ENCODE measurements at places on chromosomes 3 and 15.
A peak's percentile ranks its signal among the peaks of the same experiment; 100 is the strongest.

DNA sequence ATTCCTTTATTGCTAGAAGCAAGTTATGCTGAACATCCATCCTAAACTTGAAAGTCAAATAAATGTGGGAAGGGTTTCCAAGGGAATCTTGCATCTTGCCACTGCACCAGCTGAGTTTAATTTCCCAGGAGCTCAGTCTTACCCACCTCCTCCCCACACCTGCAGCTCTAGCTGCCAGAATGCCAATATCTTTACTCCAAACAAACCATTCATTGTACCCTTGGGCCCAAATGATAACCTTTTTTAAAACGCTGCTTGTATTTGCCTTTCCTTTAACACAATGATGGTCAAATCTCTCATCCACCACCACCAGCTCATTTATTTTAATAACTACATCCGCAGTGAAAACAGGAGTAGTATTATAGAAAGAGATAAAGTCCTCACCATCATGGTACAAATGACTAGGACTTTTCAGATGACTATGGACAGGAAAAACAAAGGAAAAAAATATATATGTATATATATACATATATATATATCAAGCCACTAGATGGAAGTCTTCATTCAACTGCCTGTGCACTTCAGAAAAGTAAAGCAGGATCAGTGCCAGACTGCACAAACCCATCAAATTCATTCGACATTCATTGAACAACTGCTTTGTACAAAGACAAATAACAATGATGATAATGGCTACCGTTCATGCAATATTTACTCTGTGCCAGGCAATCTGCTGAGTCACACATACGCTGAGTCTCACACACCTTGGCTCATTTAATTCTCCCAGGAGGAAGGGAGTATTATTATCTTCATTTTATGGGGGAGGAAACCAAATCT, 44.0 kb downstream of the BFSP2 start:
- DNase-seq, result peak; percentile 93

DNA sequence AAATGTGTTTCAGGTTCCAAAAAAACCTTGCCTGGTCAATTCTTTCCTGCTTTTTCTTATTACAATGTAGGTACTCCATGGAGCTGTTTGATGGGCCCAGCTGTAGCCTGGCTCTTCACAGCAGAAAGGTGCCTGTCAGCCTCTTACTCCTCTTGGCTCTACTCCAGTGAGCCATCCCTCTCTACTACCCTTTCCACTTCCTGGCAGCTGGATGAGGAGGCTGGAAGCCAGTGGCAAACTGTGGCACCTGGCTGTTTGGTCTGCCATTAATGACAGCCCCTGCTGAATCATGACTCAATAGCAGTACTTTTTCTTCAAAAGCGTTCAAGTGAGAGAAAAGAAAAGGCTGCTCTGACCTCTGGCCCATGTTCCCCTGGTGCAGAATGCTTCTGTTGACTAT, 618.1 kb downstream of the PYDC2 start:
- DNase-seq, result no peak

- no peak for DNase-seq
These were observed 360.7 kb upstream of the ICE2 start for GRCh38 chr15:60839510-60840211.

- no peak for DNase-seq
These were observed 155.3 kb downstream of the THRB start for GRCh38 chr3:24339266-24339825.

GRCh38 chr3:65035246-65035645, 347.4 kb upstream of the ADAMTS9 start:
- no peak for DNase-seq

- DNase-seq, result no peak
These were observed 179.8 kb downstream of the CLSTN2 start for GRCh38 chr3:140114789-140115080.

DNA sequence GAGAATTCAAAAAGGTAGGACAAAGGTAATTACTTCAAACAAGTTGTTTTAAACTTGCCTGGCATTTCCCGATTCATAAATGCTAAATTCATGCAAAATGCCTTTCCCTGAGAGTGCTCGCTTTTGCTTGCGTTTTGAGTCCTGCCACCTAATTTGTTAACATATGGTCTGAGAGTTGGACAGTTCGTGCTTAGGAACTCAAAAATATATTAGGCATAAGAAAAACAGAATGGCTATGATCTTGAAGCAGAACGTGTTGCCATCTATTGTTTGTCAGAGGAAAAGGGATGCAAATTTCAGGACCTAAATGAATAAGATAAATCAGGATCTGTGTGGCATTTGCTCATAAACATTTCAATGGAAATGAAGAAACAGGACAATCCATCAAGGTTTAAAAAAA, 195.8 kb downstream of the ZMAT3 start:
- no peak for DNase-seq

DNA sequence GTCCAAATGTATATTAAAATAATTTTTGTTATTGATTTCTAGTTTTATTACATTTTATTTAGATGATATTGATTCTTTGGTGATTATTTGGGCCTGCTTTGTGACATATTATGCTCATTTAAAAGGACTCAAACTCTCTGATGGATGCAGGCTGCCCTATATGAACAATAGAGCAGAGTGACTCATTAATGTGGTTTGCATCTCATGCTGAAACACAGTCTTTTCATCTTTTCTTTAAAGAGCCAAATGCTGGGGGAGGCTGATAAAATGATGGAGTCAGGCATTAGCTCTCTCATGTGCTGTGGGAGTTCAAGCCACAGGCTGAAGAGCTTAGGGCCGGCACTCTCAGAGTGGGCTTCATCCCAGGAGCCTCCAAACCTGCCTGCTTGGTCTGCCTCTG, 7.2 kb downstream of the PLA1A start:
- DNase-seq, result no peak

DNA sequence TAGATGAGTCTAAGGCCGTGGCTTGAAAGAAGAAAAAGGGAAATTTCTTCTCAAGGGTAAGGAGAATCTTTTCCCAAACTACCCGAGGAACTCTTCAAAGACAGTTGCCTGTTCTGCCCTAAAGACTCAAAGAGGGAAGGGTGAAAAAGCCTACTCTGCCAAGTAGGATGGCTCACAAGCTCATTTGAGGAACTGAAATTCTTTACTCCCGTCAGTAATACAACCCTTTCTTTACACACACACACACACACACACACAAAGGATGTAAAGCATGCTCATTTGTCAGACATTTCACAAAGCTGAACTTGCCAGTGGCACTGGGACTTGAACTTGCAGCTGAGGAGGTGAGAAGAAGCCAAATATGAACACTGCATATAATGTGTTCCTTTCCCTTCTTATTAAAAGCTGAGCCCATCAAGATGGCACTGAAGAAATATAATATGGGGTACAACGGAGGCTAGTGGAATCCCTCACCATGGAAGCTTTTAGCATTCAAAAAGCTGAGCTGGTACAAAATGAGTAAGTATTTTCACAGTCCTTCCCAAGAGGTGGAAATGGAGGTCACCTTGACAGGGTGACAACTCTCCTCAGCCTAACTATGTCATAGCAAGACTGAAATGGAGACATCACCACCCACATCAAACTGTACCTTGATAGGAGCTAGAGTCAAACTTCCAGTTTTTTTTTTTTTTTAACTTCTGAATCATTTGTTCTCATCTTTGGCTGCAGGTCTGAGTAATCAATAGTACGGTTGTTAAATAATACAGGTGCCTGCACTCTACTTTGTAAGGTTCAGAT, 57.6 kb downstream of the TAFA4 start:
- DNase-seq, result no peak

- peak; percentile 76 for DNase-seq
These were observed 98.9 kb upstream of the TLE3 start for GRCh38 chr15:70196372-70197316.

- DNase-seq, result no peak
These were observed 130.9 kb upstream of the ABI3BP start for GRCh38 chr3:101124125-101124524.

- no peak for DNase-seq
These were observed 81.2 kb downstream of the NEK11 start for GRCh38 chr3:131107637-131108433.

DNA sequence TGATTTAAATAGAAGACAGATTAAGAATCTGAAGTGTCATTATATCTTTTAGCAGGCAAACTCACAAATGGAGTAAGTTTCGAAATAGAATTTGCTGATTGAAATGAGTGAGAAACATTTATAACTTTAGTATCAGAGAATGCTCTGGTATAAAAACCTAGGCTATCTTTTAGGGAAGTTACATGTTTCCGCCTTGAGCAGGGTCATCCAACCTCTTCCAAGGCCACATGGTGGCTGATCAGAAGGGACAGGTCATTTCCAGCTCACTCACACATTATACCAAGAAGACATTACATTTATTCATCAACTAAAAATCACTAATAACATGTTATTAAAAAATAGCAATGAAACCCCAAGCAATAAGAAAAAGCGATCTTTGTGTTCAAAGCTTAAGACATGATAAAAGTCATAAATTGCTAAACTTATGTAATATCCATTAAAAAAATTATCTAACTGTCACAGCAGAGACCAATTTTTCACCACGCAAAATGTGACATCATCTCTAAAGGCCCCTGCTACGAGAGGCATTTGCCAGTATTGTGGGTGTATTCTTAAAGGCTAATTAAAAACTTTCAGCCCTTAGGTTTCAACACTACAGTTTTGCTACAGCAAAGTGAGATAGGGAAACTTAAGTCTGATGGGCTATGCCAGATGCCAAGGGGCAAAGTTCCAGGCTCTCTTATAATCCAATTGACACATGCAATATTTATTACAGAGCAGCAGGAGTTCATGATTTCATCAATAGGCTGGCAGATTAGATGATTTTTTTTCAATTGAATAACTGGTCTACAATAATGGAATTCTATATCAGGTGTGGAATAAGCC, 240.4 kb upstream of the TBL1XR1 start:
- no peak for DNase-seq

DNA sequence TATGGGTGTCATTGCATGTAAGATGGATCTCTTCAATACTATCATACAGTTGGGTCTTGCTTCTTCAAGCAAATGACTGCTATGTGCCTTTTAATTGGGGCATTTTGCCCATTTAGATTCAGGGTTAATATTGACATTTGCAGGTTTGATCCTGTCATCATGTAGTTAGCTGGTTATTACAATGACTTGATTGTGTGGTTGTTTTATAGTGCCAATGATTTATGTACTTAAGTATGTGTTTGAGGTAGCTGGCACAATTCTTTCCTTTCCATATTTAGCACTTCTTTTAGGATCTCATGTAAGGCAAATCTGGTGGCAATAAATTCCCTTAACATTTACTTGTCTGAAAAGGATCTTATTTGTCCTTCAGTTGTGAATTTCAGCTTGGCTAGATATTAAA, 267.5 kb downstream of the VGLL3 start:
- peak; percentile 20 for DNase-seq

GRCh38 chr15:99536422-99537040, 29.3 kb upstream of the MEF2A start:
- no peak for DNase-seq

GRCh38 chr3:24365168-24365567, 129.5 kb downstream of the THRB start:
- DNase-seq, result no peak

GRCh38 chr3:130276203-130276803, 69.2 kb upstream of the COL6A5 start:
- peak; percentile 40 for DNase-seq

DNA sequence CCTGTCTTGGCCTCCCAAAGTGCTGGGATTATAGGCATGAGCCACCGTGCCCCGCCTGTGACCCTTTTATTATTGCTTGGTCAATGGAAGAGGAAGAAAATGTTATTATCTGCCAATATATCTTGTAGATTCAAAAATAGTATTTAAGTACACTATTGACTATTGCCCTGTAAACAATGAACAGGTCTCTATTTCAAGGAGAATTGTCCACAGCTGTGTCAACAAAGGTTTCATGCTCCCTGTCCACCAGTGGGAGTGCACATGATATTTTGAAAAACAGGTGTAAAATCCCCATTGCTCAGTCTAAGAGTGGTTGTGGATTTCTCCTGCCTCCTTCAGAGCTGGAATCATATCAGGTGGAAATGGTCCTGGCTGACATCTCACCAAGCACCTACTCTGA, 36.5 kb upstream of the IGF1R start:
- DNase-seq, result no peak

DNA sequence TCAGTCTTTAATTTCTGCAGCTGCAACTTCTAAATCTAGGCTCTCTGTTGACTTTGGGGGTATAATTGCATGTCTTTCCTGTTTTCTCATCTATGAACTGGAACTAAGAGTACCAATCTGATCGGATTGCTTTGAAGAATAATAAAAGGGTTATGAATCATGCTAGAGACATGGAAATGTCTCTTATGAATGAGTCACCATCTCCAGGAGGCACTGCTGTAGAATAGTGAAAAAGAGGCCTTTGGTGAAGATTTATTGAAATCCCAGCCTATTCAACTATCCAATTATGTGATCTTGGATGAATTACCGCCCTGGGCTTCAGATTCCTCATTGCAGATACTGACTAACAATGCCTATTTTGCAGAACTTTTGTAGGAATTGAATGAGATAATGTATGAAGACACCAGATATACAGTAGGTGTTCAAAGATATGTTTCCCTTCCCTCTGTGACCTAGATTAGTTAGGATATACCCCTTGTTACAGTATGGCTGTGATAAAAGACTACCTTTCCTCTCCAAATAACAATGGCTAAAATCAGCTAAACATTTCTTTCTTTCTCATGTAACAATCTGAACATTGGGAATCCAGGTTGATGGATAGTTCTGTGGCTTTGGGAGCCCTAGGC, 11.5 kb upstream of the CMTM8 start:
- no peak for DNase-seq

- no peak for DNase-seq
These were observed 90.1 kb upstream of the LYSMD4 start for GRCh38 chr15:99823346-99823745.

GRCh38 chr15:58065445-58066041, at the start of gene ALDH1A2:
TSS of gene ALDH1A2 (minus strand) at chr15:58065711. CDS start at chr15:58065650, 61 bp downstream.
- no peak for DNase-seq

DNA sequence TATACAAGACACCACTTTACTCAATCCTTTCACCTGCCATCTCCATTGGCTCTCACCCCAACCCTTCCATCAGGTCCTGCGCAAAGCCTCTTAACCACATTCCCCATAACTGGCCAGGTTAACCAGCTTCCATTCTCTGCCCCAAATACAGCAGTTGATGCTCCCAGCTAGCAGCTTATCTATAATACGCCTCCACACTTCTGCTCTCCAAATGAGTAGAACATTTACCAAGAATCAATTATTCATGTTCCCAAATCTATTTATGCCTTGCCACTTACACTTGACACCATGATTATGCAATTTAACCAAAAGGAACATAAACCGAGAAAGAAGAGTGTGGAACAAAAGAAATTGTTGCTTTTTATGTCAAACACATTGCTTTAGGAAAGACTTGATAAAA, 103.7 kb upstream of the TPM1 start:
- DNase-seq, result no peak

- DNase-seq, result no peak
These were observed 97.3 kb downstream of the TOP2B start for GRCh38 chr3:25567388-25567787.

DNA sequence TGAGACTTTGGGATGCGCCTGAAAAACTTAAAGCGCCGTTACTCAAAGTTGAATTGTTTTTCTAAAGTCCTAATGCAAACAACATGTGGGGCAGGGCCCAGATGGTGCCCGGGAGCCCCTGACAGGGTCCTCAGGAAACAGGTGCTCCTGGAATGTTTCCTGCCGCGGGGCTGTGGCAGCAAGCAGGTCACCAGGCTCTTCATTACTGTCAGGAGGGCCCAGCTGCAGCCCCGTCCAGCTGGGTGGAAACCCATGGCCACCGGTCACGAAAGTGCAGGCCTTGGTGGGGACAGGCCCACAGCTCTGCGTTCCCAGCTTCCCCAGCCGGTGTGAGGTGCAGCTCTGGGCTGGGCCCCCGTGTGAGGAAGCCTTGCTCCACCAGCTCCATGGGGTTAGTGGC, 63.9 kb upstream of the GATA2 start:
- DNase-seq, result no peak
